Peyer's patch (tissue), 4 donors: ENCODE measurements at places on chromosomes 2 and 18.
A peak's percentile ranks its signal among the peaks of the same experiment; 100 is the strongest.

- DNase-seq = no peak
These were observed 376.4 kb downstream of the INSIG2 start for GRCh38 chr2:118464546-118465265.

- no peak for DNase-seq
These were observed 163.1 kb downstream of the STK39 start for GRCh38 chr2:168084288-168084687.

DNA sequence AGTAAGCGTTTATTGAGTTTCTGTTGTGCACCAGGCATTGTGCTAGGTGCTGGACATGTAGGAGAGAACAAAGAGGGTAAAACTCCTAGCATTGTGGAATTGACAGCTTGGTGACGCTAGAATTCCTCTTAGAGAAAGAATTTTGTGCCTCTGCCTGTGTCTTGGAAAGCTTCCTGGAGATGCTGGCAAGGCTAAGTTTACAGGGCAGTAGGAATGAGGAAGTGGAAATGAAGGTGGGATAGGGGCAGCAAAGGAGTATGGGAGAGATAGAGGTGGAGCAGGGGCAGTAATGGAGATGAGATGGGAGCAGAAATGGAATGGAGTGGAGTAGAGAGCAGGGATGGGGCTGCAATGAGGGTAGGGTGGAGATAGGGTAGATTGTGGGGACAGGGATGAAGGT lies 29.8 kb downstream of the GPR39 start:
- no peak for DNase-seq

GRCh38 chr2:221571025-221571550 lies 1.0 kb downstream of the EPHA4 start:
- peak; percentile 27 for DNase-seq

- DNase-seq = no peak
These were observed 268.3 kb upstream of the NETO1 start for GRCh38 chr18:73136134-73136533.

GRCh38 chr18:35695384-35695783 lies 113.8 kb downstream of the GALNT1 start:
- no peak for DNase-seq

DNA sequence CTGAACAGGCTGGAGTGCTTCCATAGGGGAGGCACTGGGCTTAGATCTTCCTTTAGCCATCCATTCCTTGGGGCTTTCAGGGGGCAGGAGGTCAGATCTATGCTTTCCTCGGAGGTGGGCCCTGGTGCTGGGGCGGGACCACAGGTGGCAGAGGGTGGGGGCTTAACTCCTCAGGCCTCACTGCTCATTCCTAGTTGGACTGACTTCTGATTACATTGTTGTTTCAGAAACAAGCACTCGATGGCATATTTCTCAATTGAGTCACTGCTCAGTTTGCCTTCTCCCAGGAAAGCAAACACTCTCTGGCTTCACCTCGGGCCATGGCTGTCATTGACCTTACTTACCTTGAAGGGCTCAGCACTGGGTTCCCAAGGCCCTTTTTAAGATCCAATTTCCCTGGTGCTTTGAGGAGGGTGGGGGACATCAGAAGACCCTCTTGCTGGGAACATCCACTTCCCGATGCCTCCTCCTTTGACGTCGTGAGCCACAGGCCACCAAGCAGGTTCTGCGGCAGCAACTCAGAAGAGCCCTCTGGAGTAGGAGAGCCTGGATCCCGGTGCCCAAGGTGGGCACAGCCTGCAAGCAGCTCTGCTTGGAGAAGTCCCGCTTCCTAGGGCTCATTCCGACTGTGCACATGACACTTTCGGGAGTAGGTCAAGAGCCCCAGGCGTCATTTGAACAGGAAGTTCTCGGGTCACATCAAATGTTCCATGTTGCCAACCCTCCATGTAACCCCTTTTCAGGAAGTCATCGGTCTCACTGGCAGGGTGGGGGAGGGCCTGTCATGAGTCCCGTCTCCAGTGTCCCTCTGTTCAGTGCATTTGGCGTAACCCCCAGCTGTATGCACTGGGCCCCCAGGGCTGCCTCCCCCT lies 40.6 kb downstream of the SDC1 start:
- DNase-seq = peak; percentile 32

- DNase-seq = no peak
These were observed 108.8 kb upstream of the TMEM200C start for GRCh38 chr18:6004119-6004518.

DNA sequence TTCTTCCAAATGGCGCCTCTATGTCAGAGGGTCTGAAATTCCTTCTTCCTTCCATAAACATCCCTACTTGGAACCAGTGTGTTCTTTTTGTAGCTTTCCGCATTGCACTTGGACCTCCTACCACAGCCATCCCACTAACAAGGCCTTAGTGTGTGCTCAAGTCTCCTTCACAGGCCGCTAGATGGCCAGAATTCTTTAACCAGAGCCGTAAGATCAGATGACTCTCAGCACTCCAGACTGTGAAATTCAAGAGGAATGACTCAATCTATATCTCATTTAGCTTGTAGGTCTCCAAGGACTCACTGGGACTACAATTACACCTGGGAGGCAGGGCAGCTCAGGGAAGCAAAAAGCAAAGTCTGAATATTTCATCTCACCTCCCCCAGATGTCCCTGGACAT lies 298.9 kb downstream of the EIPR1 start:
- no peak for DNase-seq

- DNase-seq = no peak
These were observed 59.6 kb upstream of the CHN1 start for GRCh38 chr2:175064797-175065196.

DNA sequence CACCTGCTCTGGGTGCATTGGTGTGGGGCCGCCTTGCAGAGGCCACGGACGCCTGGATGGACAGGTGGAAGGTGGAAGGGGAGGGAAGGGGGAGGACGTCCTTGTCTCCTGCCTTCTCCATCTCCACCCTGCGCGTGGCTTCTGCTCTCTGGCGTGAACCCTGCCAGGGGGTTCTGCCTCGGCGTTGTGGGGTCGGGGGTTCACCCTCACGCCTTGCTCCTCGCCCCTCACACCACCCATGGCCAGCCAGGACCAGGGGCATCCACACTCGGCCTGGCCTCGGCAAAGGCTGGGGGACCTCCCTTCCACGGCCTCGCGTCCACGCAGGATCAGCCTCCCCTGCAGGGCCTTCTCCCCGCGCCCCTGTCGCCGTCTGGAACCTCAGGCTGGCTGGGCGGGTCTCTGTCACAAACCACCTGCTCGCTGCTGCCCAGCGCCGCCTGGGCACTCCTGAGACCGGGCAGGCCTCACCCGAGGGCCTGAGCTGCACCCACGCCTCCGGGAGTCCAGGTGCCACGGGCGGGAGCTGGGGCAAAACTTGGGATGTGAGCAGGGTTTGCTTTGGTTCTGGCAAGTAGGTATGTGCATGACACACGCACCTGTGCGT lies 655.9 kb downstream of the GALR1 start:
- DNase-seq = no peak

DNA sequence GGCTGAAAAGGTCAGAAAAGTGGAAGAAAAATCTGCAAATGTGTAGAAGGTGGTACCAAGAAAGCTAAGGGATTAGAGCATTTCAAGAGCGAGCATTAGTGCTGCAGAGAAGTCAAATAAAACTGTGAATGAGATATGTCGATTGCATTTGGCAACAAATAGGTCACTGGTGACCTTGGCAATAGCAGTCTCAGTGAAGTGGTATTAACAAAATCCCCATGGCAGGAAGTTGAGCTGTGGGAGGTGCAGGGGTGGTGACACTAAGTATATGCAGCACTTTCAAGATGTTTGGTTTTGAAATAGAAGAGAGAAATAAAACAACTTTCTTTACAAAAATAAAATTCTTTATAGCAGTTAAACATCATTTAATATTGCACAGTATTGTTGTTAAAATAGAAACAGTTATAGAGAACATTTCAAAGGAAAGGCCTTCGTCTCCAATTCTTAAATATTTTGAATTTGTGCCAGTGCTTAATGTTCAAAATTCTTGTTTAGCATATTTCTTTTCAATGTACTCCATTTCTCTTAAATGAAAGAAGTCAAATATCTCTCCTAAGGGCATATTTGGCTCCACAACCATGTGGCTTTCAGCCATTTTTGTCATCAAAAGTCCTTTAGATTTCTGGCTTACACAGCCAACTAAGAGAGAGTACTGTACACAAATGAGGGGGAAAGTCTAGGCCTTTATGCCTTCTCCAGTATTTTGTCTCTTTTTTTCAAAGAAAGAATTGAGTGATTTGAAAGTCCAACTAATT lies 443.0 kb upstream of the MMADHC start:
- DNase-seq = no peak

- no peak for DNase-seq
These were observed 346.0 kb downstream of the FIGN start for GRCh38 chr2:163389838-163390237.

DNA sequence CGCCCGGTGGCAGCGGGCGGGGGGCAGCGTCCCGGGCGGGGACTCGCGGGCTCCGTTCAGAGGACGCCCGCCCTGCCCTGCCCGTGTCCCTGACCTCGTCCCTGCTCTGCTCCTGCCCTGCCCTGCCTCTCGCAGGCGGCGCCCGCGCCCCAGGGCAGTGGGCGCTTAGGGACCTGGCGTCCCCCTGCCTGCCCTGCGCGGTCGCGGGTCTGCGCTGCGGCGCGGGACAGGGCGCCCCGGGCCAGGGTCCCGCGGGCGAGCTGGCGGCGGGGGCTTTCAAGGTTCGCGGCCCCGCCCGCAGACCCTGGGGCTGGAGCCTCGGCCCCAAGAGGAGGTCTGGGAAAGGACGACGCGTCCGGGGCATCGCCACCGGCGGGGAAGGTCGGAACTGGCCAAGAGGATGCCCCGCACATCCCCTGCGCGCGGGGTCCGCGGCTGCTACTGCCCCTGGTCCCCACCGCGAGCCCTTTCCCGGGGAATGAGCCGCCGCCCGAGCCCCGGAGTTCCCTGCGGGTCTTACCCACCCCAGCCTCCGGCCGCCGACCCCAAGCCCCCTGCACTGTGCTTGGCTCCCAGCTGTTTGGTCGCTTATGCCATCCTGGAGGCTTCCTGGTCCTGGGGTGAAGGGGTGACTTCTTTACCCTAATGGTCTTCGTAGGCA lies 679 bp downstream of the RNF144A start:
- no peak for DNase-seq

- no peak for DNase-seq
These were observed 45.9 kb upstream of the TNP1 start for GRCh38 chr2:216905649-216906329.

GRCh38 chr2:172710584-172711047 lies 25.0 kb upstream of the RAPGEF4 start:
- no peak for DNase-seq

GRCh38 chr2:48414640-48414979 lies 115.3 kb upstream of the STON1 start:
- no peak for DNase-seq
